Stimulated activated CD4-positive, alpha-beta T cell treated with anti-CD3 and anti-CD28 coated beads, Interleukin-1b, Interleukin-23, amount 100 ng/mL, for 48 hours (primary cell): ENCODE measurements at places on chromosomes 7 and 10.

DNA sequence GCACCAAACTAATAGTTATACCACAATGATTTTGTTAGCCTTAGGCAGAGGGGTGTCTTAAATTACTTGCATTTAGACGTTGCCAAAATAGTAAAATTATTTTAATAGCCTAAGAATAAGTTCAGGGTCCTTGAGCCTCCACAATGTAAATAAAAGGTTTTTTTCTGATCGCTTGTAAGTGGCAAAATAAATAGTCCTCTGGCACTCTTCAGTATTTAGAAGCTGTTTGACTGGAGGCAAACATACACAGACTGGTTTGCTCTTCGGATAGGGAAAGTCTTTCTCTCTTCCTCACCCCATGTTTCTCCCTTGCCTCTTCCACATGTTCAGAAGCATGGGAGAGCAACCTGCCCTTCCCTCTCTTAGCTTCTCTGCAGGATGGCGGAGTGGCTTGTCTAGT lies 49.5 kb upstream of the FAM180A start:
- DNase-seq, result no peak

- DNase-seq, result no peak
Measured at GRCh38 chr7:132757783-132758182, 181.5 kb upstream of the PLXNA4 start.

DNA sequence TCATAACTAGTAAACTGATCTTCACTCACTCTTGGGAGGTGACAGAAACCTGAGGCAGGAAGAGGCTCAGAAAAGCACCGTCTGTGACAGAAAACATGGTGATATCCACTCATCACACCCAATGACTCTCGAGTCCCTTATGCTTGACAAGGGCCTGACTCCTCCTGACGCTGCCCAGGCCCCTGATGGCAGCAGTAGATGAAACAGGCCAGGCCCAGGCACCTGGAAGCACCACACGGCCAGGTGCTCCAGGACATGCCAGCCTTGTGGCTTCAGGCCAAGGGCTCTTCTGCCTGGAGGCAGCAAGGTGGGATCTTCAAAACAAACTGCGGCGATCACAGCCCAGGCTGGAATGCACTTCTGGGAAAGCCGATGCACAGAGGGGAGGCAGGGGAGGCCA lies 89.3 kb downstream of the MAD1L1 start:
- DNase-seq, result no peak

DNA sequence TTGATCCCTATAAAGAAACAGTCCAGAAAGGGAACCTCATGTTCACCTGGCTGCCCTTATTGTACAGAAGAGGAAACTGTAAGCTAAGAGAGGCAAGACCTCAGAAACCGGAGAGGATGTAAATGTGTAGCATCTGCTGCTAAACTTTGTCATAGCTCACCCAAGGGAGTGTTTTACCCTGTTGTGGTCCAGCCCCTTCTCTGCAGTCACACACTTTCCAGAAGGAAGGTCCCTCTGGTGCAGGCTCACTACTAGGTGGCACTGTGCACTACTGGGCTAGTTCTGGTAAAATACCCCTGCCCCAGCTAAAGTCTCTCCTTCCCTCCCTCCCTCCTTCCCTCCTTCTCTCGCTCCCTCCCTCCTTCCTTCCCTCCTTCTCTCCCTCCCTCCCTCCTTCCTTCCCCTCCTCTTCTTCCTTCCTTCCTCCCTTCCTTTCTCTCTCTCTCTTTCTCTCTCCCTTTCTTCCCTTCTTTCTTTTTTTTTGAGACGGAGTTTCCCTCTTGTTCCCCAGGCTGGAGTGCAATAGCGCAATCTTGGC lies 42.5 kb upstream of the LCOR start:
- no peak for DNase-seq

GRCh38 chr7:4479367-4480039 lies 202.6 kb upstream of the FOXK1 start:
- no peak for DNase-seq

GRCh38 chr7:117173035-117173770 lies 149.7 kb downstream of the WNT2 start:
- DNase-seq, result no peak

DNA sequence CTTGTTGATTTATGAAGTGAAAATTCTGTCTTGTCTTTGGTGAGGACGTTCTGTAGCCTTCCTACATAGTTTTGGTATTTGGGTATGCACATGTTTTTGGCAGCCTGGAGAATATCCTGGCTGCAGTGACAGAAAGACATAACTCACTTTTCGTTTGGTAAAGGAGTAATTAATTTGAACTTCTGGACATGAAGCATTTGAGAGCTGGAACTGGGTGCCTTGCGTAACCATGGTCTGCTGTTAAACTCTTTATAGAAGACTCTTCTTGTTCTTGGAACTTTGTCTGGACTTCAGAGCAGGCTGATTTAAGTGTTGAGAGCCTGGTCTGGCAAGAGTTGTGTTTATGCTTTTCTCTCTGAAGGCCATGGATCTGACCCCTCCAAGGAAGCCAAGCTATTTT lies 231.3 kb downstream of the LRMDA start:
- no peak for DNase-seq

DNA sequence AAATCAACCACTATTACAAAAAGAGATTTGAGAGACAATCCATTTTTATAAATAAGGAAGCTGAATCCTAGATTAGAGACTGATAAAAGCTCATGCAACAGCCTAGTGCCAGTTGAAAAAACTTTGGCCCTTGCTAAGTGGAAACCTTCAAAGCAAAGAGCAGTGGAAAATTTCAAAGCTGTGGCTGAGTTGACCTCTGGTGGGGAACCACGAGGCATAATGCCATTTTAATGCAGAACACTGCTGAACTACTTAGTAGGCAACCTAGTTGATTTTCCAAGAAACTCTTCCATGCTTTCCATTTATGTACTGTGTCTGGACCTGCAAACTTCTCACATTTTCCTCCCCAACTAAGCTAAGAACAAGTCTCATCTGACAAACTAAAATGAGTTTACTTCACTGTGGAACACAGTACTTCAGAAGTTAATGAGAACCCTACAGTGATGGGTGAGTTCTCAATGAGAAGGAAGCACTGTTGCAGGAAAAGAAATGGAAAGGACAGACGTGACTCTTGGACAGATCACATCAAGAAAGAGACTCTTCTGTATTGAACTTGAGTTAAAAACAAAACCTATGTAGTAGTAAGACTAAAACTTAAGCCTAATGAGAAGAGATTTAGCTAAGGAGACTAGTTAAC lies 19.5 kb downstream of the FZD9 start:
- no peak for DNase-seq

DNA sequence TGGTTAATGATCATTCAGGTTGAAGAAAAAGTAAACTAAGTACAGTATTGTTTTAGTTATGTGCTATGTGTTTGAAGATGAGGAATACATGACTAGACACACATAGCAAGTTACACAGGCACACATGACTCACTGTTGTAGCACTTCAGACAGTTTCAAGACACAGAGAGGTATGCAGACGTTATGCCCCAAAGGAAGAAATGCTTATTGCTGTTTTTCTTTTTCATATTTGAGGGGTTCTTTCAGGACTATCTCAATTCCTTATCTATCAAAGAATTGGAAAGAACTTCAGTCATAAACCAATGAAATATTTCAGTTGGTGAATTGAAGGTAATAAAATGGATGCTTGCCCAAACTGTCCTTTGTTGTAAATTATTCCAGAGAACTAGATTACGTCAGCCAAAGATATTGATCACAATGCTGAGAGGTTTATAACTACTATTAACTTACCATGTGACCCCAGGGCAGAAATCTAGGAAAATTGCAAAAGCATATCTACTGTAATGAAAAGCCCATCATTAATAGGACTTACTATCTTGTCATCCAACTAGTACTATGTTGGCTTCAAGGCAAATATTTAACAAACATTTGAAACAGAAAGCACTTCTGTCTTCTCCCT lies 61.2 kb upstream of the CAPZA2 start:
- no peak for DNase-seq

DNA sequence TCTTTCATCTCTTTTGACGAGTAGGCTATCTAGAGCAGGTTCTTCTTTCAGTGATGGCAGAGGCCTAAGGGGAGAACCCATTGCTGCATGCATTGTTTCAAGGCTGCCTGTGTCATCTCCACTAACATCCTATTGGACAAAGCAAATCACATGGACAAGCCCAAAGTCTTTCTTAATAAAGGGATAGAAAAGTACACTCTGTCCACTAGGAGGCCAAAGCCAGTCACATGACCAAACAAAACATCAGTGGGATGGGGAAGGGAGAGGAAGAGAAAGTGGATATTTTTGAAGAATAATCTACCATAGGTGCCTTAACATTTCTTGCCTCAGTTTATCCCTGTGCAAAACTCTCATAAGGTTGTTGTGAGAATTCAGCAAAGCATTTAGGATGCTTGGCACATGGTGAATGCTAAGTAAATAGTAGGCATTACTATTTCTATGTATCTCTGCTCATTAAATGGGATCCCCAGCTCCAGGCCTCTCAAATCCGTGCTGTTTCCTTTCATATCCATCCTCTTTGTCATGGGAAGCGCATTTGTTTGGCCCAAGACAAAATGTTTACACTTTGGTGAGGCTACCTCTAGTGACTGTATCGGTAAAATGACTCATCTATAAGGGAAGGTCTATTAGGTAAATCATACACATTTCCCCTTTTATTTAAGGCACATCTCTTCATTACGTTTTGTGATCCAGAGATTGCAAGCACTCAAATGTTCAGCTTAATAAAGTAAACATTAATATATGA lies 16.7 kb upstream of the CADPS2 start:
- no peak for DNase-seq

GRCh38 chr10:27713941-27714340 lies 31.7 kb downstream of the MKX start:
- no peak for DNase-seq

GRCh38 chr10:104119996-104120395 lies 2.0 kb upstream of the SFR1 start:
- no peak for DNase-seq
